Astrocyte of the hippocampus (primary cell): ENCODE measurements at places on chromosomes 2 and 18.

DNA sequence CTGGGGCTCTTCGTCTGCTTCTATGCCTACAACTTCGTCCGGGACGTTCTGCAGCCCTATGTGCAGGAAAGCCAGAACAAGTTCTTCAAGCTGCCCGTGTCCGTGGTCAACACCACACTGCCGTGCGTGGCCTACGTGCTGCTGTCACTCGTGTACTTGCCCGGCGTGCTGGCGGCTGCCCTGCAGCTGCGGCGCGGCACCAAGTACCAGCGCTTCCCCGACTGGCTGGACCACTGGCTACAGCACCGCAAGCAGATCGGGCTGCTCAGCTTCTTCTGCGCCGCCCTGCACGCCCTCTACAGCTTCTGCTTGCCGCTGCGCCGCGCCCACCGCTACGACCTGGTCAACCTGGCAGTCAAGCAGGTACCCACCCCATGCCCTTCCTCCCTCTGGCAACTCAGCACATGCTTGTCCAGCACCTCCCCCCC lies 24.2 kb downstream of the STEAP3 start:
- no peak for DNase-seq

DNA sequence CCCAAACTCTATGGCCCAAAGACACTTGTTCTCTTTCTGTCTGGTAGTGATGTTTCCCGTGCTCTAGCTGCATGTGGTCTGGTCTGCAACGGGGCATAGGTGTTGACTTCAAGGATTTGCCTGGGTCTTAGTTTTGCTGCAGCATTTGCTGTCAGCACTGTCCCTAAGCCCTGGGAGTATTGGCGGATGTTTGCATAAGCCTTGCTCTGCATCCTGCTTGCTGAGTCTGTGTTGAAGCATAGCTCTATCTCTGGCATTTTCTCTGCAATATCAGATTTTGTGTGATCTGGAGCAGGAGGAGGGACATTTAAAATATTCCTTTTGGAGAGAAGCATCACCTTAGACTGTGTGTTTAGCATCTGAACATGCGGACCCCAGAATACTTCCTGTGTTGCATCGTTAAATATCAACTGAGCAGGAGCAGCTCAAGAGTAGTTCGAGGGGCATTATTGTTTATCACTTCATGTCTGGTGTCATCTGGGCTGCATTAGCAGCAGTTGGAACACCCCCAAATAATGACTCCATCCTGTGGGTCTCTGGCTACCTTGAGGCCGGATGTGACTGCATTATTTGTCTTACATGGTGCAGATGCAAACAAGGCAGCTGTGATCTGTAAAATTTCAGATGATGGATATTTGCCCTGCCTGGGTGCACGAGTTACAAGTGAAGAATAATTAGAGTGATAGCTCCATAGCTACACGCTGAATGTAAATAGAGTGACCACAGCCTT lies 231.7 kb downstream of the TRIB2 start:
- DNase-seq, result no peak

GRCh38 chr2:235591921-235592320 lies 98.1 kb downstream of the AGAP1 start:
- DNase-seq, result peak; percentile 73

- DNase-seq, result no peak
Measured at GRCh38 chr2:181995289-181995688, 9.6 kb downstream of the PPP1R1C start.

DNA sequence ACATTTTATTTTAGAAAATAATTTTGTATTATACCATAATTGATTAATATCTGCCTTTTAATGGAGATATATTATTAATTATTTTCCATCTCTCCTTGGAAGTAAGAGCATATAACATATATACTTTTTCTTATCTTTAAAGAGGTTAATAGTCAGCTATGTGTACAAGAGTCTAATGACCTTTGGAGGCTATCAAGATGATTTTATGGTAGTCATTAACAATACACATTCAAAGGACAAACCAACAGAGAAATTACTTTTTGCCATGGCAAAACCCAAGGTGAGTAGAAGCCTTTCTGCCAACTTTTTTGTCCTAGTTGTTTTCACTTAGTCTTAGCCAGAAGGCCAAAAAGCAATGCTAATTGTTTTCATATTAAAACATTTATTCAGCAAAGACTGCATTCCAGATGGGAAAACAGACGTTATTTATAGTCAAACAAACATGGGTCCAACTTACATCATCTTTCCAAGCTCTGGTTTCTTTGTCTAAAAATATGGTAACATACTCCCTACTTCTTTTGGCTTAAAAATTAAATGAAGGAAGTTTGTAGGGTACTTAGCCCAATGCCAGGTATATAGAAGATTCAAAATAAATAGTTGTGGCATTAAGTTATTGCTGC lies 9.6 kb upstream of the DYNC2LI1 start:
- no peak for DNase-seq

DNA sequence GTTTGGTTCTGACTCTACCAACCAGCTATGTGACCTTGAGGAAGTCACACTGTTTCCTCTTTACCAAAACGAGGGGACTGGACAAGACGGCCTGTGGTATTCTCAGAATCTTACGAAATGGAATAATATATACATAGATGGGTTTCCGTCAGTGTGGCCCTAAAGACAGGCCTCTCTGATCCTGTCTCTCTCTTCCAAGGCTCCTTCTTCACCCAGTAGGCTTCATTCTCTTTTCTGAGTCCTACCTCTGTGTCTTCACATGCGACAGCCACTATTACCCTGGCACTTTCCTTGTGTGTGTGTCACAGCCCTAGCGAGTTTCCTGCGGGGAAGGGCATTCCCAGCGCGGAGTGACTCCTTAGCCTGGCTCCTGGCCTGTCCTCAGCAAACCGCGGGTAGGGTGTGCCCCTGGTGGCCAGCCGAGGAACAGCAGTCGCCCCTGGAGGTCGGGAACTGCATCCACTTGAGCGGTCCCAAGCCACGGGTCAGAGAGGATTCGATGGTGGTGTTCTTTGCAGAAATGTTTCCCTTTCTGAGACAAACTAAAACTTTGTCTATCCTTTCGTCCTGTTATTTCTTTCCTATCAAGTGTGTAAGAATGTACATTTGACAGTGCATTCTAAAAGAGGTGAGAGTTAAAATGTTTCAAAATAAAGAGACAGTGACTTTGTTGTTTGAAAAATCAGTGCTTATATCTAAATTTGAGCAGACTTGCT lies 63.3 kb downstream of the RAB31 start:
- DNase-seq, result peak; percentile 81

GRCh38 chr2:1766425-1766824 lies 22.1 kb upstream of the PXDN start:
- DNase-seq, result no peak
